NCI-H2081 (cell line): ENCODE measurements at places on chromosomes 4 and X.
A peak's percentile ranks its signal among the peaks of the same experiment; 100 is the strongest.

GRCh38 chr4:15649914-15650545 is 5.1 kb downstream of the FBXL5 start:
- DNase-seq, result peak; percentile 71

DNA sequence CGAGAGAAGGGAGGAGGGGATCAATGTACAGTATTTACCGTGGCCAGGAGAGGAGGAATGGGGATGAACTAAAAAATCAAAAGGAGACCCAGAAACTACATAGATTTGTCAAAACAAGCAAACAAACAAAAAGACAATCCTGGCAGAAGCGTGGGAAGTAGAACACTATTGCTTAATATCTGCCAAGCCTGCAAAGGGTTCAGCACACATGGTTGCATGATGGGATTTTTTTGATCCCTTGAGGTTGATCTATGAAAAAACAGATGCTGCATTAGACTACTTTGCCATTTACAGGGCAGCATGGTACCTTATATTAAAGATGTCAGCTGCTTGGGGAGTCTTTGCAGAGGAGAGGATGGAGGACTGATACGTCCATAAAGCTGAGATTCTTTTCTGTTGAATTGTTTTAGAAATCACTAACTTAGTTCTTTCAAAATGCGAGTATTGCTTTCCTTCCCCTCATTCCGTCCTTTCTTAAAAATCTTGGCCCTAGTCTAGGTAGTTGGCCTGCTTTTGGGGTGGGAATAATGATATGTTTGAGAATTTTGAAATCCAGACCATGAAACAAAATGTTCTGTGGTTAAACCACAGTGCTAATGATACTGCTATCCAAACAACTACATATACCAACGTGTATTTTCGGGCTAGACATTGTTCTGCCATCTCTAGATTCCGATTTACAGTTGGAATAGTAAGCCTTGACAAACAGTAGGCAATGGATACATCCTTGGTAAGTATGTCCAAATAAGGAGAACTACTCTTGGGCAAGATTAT is 39.6 kb upstream of the TMEM150C start:
- no peak for DNase-seq

- peak; percentile 44 for DNase-seq
Measured at GRCh38 chr4:16227462-16227868, 1.2 kb upstream of the TAPT1 start.

- DNase-seq, result no peak
Measured at GRCh38 chr4:114088481-114088880, 109.0 kb upstream of the ARSJ start.

- DNase-seq, result peak; percentile 92
Measured at GRCh38 chrX:19990556-19991349, at the start of gene BCLAF3. BCLAF3 (minus strand) TSS chrX:19991061; CDS start chrX:19970264, 20,797 bp downstream.

GRCh38 chr4:121221201-121221600 is 57.1 kb upstream of the TNIP3 start:
- DNase-seq, result no peak

DNA sequence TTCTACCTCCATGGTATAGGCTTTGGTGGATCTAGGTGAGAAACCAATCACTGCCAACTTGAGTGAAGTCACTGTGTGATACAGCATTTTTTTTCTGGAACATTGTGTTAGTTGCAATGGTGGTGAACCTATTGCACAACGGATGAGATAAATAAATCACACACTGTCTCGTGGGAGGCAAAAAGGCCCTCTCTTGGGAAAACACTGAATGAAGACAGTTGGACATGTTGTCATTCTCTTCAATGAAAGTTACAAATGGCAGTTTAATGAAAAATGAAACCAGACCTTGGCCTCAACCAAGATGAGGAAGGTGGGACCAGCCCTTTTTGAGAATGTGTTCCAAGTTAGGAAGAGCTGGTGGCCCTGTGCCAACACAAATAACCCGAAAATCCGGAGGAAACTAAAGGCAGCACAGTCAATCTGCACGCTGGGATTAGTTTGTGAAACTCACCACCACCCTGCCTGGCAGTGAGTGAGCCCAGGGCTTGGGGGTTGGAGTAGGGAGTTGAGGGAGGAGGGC is 5.4 kb upstream of the ADGRG2 start:
- no peak for DNase-seq

DNA sequence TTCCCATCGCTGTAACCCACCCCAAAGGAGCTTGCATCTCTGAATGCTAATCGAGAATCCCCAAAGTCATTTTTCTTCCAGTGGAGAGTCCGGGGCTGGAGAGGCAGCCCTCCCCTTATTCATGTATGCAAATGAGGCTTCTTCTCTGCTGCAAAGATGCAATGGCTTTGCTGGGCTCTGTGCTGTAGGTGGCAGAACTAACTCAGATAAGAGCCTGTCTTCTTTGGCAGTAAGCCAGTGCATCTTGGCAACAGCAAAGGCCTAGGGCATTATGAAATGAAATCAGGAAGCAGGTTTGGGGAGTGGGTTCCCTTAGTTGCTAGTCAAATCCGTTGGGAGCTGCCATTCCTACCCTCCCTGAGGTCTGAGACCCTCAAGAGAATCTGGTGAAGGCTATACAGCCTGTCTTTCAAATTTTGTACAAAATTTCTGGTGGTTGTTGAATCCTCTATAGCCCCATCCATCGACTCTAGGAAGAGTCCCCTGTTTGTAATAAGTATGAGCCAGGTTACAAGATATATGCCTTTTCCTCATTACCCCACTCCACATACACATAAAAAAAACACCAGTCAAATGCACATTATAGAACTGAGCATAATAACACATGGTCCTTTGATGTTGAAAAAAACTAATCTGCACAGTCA is 290.6 kb upstream of the TAPT1 start:
- peak; percentile 45 for DNase-seq

DNA sequence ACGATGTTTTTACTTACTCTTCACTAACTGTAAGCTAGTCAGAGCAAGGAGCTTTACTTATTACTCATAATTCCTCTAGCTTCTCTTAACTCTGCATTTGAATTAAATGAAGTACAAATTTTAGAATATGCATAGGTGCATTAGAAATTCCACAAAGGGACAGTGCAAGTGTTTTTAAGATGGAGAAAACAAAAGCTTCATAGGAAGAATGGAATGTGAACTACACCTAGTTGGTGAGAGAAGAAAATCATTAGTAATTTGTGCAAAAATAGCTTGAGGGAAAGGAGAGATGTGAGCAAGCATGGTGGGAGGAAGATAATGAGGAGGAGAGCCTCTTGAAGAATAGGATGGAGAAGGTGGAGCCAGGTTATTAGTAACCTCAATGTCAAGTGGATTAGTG is 77.5 kb upstream of the SMARCA5 start:
- DNase-seq, result no peak

DNA sequence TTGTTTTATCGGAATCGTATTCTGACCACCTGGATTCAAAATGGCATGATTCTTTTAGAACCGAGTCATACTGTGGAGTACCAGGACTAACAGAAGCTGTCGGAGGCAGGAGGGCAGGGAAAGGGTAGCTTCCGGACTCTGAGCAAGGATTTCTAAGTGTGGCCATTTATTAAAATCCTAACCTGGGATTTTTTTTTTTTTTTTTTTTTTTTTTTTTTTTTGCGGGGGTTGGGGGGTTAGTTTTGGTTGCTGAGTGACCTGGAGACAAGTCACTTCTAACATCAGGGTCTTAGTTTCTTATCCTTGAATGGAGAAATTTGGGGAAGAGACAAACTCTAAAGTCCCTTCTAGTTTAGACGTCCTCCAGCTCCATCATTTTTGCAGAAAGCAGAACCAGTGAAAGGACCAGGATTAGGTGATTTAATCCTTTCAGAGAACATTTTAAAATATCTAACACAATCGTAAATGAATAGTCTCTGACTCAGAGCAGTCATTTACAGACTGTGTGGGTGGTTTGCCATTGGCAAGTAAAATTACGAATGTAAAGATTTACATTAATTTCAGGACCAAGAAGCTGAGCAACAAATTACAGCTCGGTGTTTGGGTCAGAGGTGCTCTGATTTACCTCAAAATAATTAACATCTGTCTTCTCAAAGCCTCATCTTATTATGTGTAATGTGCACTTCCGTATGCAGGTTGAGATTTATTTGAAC is 7.3 kb downstream of the SLC25A5 start:
- DNase-seq, result no peak

DNA sequence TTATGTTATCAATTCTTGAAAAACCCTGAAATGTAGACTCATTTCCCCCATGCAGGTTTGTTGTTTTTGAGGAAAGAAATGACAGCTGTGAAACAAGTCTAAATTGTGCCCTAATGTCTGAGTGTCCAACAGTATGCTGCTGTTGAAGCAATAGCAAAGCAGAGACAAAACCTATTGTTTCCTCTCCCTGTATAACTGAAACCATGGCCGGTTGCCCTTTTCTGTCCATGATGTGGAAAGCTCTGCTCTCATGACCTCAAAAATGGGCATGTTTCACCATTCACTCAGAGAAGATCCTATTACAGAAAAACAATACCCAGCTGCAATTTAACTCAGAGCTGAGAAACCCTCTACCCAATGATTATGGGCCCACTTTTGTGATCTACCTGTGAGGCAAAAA is 312.6 kb upstream of the FTHL17 start:
- DNase-seq, result no peak

GRCh38 chr4:47720787-47721186 is 117.1 kb downstream of the CORIN start:
- no peak for DNase-seq

GRCh38 chr4:632196-632790 is 6.9 kb downstream of the PDE6B start:
- DNase-seq, result no peak

- DNase-seq, result no peak
Measured at GRCh38 chr4:1725521-1725920, 4.2 kb downstream of the TACC3 start.

DNA sequence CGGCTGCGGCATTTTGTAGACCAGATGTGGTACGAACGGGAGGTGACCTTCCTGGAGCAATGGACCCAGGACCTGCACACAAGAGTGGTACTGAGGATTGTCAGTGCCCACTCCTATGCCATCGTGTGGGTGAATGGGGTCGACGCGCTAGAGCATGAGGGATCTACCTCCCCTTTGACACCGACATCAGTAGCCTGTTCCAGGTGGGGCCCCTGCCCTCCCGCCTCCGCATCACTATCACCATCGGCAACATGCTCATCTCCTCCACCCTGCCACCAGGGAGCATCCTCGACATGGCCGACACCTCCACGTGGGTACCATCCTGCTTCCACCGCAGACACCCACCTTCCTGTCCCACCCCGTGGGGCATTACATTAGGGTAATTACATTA is 46.2 kb downstream of the SMARCA5 start:
- DNase-seq, result peak; percentile 35

GRCh38 chrX:155434906-155435743 is 23.3 kb downstream of the F8A3 start:
- DNase-seq, result no peak

DNA sequence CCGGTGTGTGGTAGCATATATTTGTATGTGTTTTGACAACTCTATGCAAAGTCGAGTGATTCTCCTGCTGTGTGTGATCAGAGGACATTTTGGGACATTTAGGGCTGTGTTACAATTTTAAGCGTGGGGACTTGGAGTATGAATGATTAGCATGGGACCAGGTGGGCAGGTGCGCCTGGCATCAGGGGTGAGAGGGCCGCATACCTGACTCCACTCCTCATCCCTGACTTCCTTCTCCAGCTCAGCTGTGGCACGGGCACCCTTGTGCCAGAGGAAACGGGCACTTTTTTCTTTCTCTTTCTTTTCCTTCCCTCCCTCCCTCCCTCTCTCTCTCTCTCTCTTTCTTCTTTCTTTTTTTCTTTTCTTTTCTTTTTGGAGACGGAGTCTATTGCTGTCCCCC is 15.7 kb upstream of the PLCXD1 start:
- DNase-seq, result no peak

GRCh38 chr4:30208731-30209435 is 511.3 kb upstream of the PCDH7 start:
- no peak for DNase-seq

DNA sequence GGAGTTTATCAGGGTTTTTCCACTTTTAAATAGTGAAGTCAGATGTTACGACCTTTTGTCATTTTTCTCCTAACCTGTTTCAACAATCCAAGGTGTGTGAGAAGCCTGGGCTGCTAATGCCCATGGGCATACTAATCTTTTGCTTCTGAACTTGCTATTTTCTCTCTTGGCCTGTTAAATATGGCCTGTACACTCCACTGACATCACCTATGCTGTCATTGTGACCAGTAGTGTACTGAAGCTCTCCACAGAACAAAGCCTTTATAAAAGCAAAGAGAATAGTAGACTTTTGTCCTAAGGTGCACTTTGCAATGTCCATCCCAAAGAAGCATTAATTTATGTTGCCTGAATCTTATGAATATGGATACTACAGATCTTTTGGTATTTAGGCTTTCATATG is 1490.5 kb downstream of the STIM2 start:
- no peak for DNase-seq

DNA sequence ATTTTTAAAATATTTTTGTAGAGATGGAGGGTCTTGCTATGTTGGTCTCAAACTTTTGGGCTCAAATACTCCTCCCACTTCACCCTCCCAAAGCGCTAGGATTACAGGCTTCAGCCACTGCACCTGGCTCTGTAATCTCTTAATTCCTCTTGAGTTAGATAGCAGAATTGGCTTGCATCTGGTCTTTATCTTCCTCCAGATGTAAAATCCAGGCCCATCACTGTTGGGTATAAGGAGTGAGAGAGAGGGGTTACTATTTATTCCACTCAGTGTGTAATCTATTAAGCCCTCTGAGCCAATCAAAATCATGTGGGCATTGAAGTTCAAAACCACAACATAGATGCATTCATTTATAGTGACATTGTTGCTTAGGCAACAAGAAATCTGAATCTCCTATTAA is 33.9 kb downstream of the ANK2 start:
- DNase-seq, result no peak

- peak; percentile 6 for DNase-seq
Measured at GRCh38 chr4:149897783-149898182, 82.1 kb upstream of the IQCM start.

GRCh38 chrX:20455001-20455400 is 188.3 kb upstream of the RPS6KA3 start:
- no peak for DNase-seq

GRCh38 chr4:187478292-187479140 is 517.1 kb upstream of the ZFP42 start:
- DNase-seq, result no peak

DNA sequence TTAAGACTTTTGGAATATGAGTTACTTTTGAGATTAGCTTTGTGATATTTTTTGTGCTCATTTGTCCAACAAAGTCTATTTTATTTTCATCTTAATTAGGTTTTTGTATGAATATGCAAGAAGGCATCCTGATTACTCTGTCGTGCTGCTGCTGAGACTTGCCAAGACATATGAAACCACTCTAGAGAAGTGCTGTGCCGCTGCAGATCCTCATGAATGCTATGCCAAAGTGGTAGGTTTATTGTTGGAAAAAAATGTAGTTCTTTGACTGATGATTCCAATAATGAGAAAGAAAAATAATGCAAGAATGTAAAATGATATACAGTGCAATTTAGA is 10.8 kb downstream of the ALB start:
- no peak for DNase-seq

- no peak for DNase-seq
Measured at GRCh38 chr4:123744664-123745290, 348.2 kb downstream of the SPRY1 start.

DNA sequence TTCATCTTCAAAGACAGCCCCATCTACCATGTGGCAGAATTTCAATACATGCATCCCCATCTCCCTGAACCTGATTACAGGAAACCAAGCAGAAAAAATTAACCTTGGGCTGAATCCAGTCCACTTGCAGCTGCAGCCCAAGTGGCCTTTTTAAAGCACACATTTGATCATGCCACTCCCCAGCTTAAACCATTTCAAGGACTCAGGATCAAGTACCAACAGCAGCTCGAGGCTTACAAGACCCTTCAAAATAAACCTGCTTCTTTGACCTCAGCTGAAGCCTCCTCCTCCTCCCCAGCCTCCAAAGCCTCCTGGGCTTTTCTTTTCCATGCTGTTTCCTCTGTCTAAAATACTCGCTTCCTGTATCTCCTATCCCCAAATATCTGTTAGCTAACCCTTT is 50.7 kb upstream of the KIT start:
- no peak for DNase-seq
